Kidney (tissue), 22 donors: ENCODE measurements at places on chromosomes 2 and 18. TPM values are rescaled to one million over a fixed set of nuclear protein-coding genes. Genes with fewer than 3 reads are reported as not detected.

DNA sequence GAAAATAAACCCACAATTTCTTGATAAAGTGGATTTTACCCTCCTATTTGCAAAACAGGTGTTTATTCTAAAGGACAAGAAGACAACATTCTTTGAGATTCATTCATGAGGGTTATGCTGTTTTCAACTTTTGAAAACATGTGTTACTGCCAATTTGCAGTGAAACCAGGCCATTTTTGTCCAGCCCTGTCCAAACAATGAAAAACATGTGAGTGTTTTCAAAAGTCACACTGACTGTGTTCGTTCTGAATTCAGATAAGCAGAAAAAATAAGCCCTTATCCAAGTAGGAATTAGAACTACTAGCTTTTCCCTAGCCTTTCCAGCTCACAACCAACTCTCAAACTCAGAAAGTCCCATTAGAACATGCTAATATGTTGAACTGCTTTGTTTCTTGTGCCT lies 148.1 kb upstream of the PID1 start:
- no peak for DNase-seq

The DSG2 gene
- total RNA-seq = 63.0 TPM

DNA sequence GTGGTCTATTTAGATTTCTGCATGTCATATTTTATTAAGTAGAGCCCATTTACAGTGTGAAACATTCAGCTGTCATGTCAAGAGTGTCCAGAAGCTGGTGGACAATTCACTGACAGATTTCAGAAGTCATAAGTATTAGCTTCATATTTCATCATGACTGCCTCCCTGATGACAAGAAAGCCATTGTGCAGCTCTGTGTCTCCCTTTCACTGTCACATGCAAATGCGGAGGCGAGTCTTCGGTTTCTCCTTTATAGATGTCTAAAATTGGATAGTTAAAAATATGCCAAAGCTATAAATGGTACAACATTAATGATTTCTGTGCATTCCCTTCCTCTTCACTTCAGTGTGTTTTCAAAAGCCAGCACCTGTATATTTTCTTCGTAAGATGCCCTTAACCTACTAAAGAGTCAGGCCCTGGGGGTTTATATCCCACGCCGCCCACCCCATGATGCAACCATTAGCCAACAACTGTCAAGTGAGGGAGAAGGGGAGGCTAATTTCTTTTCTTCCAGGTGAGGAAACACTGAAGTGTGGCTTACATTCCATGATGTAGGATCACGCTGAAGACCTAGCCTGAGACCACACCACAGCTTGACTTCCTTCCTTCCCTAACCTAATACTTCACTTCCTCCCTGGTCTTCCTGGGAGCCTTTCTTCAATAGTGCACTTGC lies 99.6 kb upstream of the DDX18 start:
- DNase-seq = no peak

The ADCYAP1 gene
- 11.1 TPM for total RNA-seq

DNA sequence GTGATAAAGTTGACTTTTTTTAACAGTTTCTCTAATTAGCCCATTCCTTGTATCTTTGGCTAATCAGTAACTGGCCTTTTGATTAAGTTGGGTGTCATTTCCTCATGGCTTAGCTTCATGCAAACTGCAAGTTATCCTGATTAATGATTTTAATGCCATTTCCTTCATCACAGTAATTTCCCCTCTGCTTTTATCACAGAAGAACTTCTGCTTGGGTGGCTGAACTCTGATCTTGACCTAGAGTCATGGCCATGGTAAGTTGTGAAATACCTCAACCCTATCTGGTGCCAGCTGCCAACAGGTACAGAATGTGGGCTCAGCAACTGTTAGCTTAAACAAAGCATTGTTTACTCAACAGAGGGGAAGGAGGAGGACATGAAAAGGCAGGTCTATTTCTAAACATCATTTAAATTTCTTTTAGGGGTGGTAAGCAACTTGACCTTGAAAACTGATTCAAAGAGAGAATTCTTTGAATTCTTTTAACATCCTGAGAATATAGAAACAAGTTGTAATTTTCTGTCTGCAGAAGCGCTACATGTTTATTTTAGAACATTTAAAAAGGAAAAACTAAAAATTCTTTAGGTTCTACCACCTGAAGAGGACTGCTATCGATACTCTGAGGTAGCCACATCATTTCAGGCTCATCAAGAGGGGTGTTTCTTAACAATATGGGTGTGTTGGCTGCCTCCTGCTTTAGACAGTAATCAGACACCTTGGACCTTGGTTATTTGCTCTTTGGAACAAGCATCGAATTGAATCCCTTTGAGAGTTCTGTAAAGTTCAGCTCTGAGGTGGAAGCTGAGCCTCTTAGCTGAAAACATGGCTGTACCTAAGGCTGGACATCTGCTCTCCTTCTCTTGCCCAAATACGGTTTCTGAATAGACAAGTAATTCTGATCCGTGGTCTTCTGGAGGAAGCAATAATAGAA lies 39.7 kb downstream of the ANXA4 start:
- DNase-seq = peak; percentile 56

The DCC gene
- total RNA-seq = 3.9 TPM

DNA sequence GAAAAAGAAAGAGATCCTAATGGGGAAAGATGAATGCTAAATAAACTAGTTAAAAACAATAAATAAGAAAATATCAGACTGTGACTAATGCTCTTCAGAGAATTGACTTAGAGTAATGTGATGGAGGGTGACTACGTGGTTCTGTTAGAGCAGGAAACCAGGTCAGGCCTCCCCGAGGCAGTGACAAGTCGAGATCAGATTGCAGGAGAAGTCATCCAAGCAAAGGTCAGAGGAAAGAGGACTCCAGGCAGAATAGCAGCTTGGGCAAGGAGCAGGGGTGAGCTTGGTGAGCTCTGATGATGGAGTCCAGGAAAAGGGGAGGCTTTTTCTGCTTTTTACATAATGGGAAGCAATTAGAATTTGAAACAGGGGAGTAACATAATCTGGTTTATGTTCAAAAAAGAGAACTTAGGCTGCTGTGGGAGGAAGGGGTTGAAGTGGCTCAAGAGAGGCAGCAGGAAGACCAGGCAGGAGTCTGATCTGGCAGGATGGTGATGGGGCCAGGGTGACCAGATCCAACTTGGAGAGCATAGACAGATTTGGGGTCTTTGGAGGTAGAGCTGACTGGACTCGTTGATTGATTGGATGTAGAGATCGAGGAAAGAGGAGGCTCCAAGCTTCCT lies 27.3 kb upstream of the ITGB6 start:
- DNase-seq = no peak

GRCh38 chr2:170929686-170930050 lies 615 bp downstream of the GORASP2 start:
- DNase-seq = peak; percentile 86

DNA sequence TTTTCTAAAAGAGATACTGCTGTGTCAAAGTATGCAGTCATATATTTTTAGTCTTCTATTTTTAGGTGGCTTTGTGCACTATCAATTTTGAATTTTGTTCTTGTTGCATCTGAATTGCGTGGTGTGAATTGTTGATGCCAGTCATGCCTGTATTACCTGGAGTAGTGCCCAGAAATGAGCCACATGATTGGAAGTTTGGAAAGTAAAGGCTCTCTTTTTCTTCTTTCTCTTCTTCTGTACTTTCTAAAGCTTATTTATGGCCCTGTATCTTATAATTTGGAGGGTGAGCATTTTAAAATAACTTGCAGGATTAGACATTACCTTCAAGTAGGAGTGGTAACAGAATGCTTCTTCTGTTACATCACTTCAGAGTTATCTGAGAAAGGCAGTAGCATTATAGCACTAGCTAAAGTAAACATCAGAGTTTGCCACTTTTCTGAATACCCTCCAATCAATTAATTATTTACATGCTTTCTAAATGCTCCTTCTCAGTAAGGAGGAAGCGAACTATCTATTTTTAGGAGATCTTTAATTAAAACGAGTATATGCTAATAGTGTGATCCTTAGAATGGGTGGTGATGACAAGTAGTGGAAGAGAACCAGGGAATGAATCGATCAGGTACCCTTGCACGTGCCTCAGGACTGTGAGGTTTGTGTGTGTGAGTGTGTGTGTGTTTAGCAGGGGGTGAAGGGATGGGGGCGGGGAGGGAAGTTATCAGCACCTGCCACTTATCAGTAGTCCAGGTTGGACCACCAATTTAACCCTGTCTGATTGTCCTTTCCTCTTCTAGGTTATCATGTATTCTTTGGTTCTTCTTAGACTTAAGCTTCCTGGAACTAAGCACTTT lies 112.5 kb downstream of the MAP3K20 start:
- no peak for DNase-seq

The SERPINB4 gene
- not detected for total RNA-seq

DNA sequence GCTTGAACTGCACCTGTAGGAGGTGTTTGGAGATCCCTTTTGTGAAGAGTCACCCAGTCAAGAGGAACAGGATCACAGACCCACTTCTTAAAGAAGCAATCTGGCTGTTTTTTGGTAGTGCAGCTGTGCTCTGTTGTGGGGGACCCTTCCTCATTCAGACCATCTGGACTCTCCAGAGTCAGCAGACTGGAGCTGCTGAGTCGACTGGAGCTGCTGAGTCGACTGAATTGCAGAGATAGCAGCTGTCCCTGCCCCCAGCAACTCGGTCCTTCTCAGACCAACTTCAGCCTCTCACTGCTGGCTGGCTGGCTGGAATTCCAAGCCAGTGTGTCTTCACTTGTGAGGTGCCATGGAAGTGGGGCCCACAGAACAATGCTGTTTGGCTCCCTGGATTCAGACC lies 56.8 kb downstream of the GTF3C3 start:
- DNase-seq = no peak

GRCh38 chr2:75200140-75201096 lies 1.1 kb upstream of the TACR1 start:
- DNase-seq = peak; percentile 61

The RNU2-63P gene
- 2.4 TPM for total RNA-seq
